Mesenteric fat pad (tissue), 1 donor: ENCODE measurements at places on chromosomes 16 and 17. TPM values are rescaled to one million over a fixed set of nuclear protein-coding genes. Genes with fewer than 3 reads are reported as not detected.

Gene KCNJ18
- not detected for total RNA-seq

Gene CHRNE
- total RNA-seq: 1.6 TPM

Gene RBFOX1
- total RNA-seq: not detected

- DNase-seq: no peak
These were observed 25.5 kb downstream of the BAIAP2 start for GRCh38 chr17:81060416-81060815.

- DNase-seq: no peak
These were observed 2.1 kb downstream of the HES7 start for GRCh38 chr17:8121681-8122421.

DNA sequence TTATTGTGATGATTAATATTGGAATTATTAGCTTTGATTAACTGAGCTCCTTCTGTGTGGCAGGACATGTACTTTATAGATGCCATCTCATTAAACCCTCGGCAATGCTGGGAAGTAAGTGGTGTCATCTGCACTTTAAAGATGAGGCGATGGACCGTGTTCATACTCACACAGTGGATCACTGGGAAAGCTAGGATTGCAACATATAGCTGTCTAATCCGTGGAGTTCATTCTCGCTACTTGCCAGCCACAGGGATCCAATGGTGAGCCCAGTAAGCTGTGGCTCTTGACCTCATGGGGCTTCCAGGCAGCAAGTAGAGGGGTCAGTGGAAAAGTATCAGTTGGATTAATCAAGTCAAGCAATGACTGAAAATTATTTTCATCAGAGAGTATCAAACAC lies 587.9 kb downstream of the CDH13 start:
- no peak for DNase-seq

Gene NEUROD2
- not detected for total RNA-seq

Gene MLYCD
- 10.4 TPM for total RNA-seq

- no peak for DNase-seq
These were observed 16.9 kb upstream of the SP2 start for GRCh38 chr17:47879028-47879585.

DNA sequence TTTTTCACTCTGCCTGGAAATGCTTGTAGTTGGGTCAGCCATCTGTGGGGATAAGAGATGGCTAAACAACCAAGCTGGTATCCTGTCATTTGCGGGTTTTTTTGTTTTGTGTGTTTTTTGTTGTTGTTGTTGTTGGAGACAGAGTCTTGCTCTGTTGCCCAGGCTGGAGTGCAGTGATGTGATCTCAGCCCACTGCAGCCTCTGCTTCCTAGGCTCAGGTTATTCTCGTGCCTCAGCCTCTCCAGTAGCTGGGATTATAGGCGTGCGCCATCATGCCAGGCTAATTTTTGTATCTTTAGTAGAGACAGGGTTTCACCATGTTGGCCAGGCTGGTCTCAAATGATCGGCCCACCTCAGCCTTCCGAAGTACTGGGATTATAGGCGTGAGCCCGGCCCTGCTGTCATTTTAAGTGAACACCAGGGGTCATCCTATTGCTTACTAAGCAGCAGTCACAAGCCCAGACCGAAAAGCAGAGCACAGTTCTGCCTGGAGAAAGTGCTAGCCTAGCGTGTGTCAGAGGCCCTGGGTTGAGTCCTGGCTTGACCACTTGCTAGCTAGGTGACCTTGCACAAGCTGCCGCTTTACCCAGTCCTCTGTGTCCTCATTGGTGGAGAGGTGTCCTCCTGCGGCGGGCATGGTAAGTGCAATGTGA lies 4.6 kb downstream of the SMCR8 start:
- no peak for DNase-seq

- DNase-seq: no peak
These were observed 50.8 kb upstream of the MYH10 start for GRCh38 chr17:8681170-8681949.

DNA sequence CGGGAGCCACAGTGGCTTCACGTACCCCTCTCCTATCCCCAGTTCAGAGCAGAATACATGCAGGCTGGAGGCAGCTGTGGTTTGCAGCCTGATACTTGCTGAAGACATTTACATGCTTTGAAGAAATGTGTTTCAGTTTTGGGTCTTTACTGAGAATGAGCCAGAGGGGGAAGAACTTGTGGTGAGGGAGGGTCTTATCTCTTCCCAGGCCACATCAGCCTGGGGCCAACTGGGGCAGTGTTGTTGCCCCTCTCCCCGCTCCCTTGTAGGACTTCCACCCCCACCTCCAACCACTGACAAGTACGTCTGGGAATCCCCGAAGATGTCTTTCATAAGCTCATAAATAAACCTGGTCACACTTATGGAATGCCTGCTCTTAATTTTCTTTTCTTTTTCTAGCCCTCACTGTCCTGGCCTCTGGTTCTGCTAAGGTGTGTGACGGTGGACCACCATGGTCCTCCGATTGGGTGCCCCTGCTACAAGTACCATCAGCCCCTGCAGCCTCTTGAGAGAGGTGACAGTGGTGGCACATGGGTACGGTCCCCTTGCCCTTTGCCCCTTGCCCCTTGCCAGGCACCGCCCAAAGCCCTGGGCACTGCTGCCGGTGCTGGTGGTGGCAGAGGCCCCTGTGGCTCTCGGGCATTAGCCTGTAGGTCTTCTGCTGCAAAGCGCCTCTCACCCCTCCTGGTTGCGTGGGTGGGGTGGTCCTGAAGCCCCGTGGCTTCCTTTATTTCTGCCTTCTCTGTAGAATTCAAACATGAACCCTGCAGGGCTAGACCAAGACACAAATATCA lies 144.8 kb upstream of the RPH3AL start:
- no peak for DNase-seq

Gene CARD14
- total RNA-seq: not detected

GRCh38 chr17:6023036-6023831 lies 46.9 kb upstream of the WSCD1 start:
- DNase-seq: no peak

DNA sequence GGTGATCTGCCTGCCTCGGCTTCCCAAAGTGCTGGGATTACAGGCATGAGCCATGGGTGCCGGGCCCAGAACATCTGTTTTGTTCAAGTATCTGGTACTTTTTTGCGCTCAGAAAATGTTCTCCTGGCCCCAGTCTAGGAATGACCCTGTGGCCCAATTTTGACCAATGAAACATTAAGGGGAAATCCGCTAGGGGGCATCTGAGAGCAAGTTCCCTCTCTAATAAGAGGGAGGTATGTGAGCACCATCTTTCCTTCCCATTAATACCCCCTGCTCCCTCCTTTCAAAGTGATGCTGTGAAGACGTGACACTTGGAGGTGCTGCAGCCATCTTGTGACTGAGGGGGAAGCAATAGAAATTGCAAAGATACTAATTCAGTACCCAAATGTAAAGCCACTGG lies 16.5 kb upstream of the CLEC3A start:
- no peak for DNase-seq

DNA sequence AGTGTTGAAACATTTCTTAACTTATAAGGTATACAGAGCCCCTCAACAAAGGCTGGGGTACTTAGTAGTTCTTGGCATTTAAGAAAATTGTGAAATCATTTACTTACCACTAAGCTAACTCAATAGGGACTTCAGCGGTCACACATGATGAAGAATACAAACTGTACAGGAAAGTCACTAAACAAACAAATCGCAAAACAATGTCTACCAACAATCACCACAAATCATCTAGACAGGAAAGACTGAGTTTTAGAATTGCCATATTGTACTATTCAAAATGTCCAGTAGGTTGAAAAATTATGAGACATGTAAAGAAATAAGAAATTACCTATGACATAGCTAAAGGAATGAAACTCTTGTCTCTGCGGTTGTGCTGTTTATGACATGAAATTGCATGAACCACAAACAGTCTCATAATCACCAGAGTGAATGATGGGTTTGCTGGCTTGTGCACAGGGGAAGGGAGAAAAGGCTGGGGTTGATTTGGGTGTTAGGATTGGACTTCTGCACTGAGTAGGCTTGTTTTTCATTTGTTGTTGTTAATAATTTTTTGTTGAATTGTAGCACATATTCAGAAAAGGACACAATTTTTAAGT lies 441.1 kb upstream of the MON1B start:
- DNase-seq: no peak
